ENCODE measurements at places on chromosomes 7 and 10.

DNA sequence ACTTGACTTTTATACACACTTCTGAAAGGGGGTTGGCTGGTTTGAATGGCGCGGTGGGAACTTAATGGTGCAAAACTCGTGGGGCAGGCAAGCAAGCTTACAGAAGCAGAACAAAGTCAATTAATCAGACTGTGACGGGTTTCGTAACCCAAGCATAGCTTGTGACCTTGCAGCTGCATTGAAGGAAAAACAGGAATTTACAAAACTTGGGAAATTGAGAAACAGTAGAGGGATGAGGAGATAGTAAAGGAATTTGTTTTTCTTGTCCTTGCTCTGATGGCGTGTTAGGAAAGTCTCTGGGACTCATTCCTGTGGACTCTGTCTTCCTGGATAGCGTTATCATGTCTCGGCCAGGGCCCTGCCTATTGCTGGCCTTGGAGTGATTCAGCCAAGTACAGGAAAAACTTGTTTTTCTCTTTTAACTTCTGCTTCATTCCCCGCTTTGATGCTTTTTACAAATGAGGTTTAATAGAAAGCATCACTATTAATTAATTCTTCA lies 220.0 kb upstream of the KCND2 start:
- DNase-seq = no peak

GRCh38 chr10:57664815-57665214 lies 602.9 kb downstream of the IPMK start:
- no peak for DNase-seq

- no peak for DNase-seq
Observed at GRCh38 chr7:116828281-116828680, 34.1 kb upstream of the CAPZA2 start.

DNA sequence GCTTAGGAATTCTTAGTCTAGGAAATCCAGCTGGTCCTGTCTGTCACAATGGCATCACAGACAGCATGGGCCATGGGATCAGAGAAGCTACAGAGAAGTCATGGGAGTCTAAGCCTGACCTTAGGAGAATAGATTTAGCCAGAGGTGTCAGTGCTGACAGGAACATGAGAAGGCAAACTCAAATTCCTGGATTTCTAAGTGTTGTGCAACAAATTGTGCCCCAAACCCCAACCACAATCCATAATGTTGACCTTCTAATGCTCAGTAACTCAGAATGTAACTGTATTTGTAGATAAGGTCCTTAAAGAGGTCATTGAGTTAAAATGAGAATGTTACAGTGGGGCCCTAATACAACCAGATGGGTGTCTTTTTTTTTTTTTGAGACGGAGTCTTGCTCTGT lies 95.9 kb upstream of the RHOBTB1 start:
- no peak for DNase-seq

- no peak for DNase-seq
Observed at GRCh38 chr10:51924359-51924758, 225.0 kb upstream of the CSTF2T start.

- no peak for DNase-seq
Observed at GRCh38 chr10:93211991-93212390, 138.3 kb downstream of the CYP26A1 start.

- no peak for DNase-seq
Observed at GRCh38 chr7:27560706-27561235, 101.9 kb downstream of the HIBADH start.

GRCh38 chr7:148918058-148918596 lies 34.0 kb upstream of the EZH2 start:
- no peak for DNase-seq

Data from CD4-positive, CD25-positive, alpha-beta regulatory T cell (primary cell).